ENCODE measurements at places on chromosomes 1 and 21. TPM values are rescaled to one million over a fixed set of nuclear protein-coding genes. Genes with fewer than 3 reads are reported as not detected.

DNA sequence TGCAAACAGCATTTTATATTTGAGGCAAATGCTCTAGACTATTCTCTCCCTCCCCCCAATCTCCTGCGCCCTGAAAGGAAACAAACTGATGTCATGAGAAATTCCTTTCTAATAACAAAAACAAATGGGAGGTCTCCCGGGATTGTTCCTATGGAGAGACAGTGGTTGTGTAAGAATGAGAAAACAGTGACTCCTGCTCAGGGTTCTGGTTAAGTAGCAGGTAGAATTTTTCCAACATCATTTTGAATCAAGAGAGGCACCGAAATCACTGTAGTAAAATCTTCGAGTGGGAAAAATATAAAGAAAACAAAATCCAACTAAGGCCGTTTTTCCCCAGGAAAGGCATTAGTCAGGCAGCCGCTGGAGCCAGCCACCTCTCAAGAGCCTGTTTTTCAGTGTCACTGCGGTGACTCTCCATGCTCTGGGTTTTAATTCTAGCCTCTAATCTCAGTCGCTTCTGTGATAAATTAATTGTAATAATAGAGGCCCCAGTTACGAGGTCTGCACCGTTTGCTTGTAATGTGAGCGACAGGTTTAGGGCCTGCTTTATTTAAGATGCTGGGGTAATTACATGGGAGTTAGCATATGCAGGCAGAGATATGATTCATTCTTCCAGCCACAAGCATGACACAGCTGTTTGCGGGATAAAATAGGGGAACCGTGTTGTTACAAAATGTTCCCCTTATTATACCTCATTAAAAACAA lies 80.3 kb downstream of the RNF220 start:
- peak overlapping the region; percentile 21 for H3K27ac ChIP-seq
- no peak overlapping the region for H3K4me3 ChIP-seq
- peaks cover 29% of the 10 kb centered on the region for H3K4me1 ChIP-seq
- H3K36me3 ChIP-seq = no peaks in the 10 kb centered on the region

Gene ATAD3C
- 0.45 TPM for total RNA-seq

- peaks cover 13% of the 10 kb centered on the region for H3K4me1 ChIP-seq
- H3K4me3 ChIP-seq = no peak overlapping the region
- no peaks in the 10 kb centered on the region for H3K27me3 ChIP-seq
Observed at GRCh38 chr1:172680244-172680643, 21.3 kb downstream of the FASLG start.

GRCh38 chr1:25774921-25775771 lies 24.8 kb upstream of the SELENON start:
- H3K4me1 ChIP-seq = peaks cover 8% of the 10 kb centered on the region
- no peak overlapping the region for H3K4me3 ChIP-seq
- H3K27me3 ChIP-seq = no peaks in the 10 kb centered on the region
- H3K27ac ChIP-seq = 0 out of 2 replicates have a peak overlapping the region, but pooled peaks have one; percentile 14

Gene THEMIS2
- 19.3 TPM for total RNA-seq

- H3K4me3 ChIP-seq = no peak overlapping the region
- no peaks in the 10 kb centered on the region for H3K27me3 ChIP-seq
- H3K36me3 ChIP-seq = no peaks in the 10 kb centered on the region
Observed at GRCh38 chr1:200131551-200132125, 104.1 kb downstream of the NR5A2 start.

Gene B3GALT5
- 31.7 TPM for total RNA-seq

DNA sequence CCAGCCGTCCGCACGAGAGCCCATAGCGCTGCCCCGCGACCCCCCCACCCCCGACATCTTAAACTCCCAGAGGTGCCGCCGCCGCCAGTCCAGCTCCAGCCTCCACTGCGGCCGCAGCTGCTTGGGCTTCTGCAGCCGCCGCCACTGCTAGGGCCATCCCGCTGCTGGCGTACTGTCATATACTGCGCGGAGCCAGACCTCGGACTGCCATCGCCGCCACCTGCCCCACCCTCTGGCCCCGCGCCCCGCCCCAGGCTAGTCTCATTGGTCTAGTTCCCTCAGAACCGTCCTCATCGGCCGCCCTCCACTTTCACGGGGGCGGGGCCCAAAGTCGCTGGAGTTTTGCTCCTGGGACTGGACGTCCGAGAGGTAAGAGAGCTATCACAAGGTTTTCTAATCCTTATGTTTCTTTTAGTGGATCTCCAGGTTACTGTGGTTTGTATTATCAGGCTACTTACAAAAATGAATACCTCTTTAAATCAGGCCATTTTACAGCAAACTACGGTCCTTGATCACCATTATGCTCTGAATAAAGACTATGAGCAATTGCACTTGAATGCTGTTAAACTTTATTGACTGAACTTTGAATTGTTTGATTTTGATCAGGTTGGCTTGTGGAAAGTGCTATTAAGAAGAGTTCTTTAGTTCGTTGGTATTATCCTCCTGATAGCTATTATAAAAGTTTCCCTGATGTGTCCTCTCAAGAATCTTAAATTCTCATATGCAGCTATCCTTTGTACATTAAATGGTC lies 2.8 kb upstream of the CD1D start:
- H3K4me1 ChIP-seq = peaks cover 37% of the 10 kb centered on the region
- H3K4me3 ChIP-seq = peak overlapping the region; percentile 58
- peaks cover 73% of the 10 kb centered on the region for H3K27me3 ChIP-seq
- peak; percentile 97 for DNase-seq
- H3K36me3 ChIP-seq = no peaks in the 10 kb centered on the region
- H3K27ac ChIP-seq = no peak overlapping the region

- H3K36me3 ChIP-seq = no peaks in the 10 kb centered on the region
- no peak overlapping the region for H3K4me3 ChIP-seq
- H3K4me1 ChIP-seq = no peaks in the 10 kb centered on the region
- DNase-seq = no peak
- H3K27me3 ChIP-seq = no peaks in the 10 kb centered on the region
- no peak overlapping the region for H3K27ac ChIP-seq
Observed at GRCh38 chr21:34728479-34728878, 59.7 kb downstream of the CLIC6 start.

Gene RPE65
- total RNA-seq = not detected

Gene S100B
- 1.5 TPM for total RNA-seq

Gene CACNA1E
- total RNA-seq = 1.1 TPM

GRCh38 chr1:235307158-235308124 lies 20.5 kb downstream of the ARID4B start:
- no peaks in the 10 kb centered on the region for H3K27me3 ChIP-seq
- no peaks in the 10 kb centered on the region for H3K36me3 ChIP-seq
- H3K27ac ChIP-seq = peak overlapping the region; percentile 61
- H3K4me1 ChIP-seq = no peaks in the 10 kb centered on the region
- no peak for DNase-seq
- H3K4me3 ChIP-seq = no peak overlapping the region

DNA sequence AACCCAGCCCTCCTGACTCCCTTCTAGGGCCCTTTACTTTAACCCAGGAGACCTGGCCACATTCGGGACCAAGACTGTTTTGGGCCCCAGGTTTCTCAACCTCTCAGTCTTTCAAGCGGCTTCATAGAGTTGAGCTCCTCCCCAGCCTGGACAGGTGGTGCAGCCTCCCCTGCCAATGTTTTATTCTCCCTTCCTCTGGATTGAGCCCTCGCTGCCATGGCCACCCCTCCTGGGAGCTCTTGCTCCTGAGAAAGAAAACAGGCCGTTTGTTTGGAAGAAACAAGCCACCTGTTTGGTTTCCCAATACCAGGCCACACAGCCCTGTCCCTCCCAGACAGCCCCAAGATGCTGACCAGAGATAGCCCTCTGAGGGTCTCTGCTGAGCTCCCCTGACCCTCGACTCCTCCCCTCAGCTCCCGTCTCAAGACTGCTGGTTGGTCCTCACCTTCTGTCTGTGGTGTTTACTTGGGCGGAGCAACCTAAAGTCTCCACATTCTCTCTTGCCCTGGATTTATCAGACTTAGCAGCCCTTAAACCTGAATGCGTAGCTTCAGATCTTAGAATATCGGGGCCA lies 3.3 kb downstream of the TMEM51 start:
- H3K4me1 ChIP-seq = peaks cover 10% of the 10 kb centered on the region
- DNase-seq = peak; percentile 51
- no peak overlapping the region for H3K4me3 ChIP-seq
- H3K36me3 ChIP-seq = no peaks in the 10 kb centered on the region
- H3K27ac ChIP-seq = no peak overlapping the region

- H3K4me1 ChIP-seq = peaks cover 13% of the 10 kb centered on the region
- peak; percentile 79 for DNase-seq
- no peaks in the 10 kb centered on the region for H3K36me3 ChIP-seq
- no peak overlapping the region for H3K27ac ChIP-seq
- no peaks in the 10 kb centered on the region for H3K27me3 ChIP-seq
Observed at GRCh38 chr1:224851210-224851847, 78.1 kb upstream of the DNAH14 start.

GRCh38 chr1:244218220-244218619 lies 167.1 kb downstream of the ZBTB18 start:
- no peaks in the 10 kb centered on the region for H3K4me1 ChIP-seq
- H3K36me3 ChIP-seq = no peaks in the 10 kb centered on the region
- no peak overlapping the region for H3K4me3 ChIP-seq
- no peaks in the 10 kb centered on the region for H3K27me3 ChIP-seq
- H3K27ac ChIP-seq = no peak overlapping the region

DNA sequence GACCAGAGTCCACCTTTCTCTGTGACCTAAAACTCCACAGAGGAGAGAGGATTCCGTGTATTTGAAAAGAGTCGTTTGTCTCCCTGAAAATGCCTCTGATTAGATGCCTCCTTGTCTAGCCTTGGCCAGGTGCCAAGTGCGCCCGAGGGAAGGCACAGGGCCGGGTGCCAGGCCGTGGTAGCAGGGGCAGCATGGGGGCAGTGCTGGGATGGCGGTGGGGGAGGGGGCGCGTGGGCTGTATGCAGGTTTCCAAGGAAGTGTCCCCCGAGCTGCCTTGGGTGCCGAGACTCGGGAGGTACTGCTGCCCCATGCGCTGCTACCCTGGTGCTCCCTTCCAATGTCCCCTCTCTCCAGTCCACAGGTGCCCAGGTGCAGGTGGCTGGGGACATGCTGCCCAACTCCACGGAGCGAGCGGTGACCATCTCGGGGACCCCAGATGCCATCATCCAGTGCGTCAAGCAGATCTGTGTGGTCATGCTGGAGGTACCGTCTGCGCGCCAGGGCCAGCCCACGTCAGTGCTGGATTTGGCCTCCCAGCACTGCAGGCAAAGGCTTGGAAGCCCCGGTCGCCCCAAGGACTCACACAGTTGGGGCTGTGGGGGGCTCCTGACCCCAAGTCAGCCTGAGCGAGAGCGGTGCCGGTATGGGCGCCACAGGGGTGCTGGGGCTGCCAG lies 70.9 kb upstream of the COL6A1 start:
- no peak for DNase-seq

GRCh38 chr1:222266223-222267196 lies 281.4 kb downstream of the HHIPL2 start:
- no peak overlapping the region for H3K27ac ChIP-seq
- H3K4me1 ChIP-seq = peaks cover 19% of the 10 kb centered on the region
- H3K36me3 ChIP-seq = no peaks in the 10 kb centered on the region
- no peaks in the 10 kb centered on the region for H3K27me3 ChIP-seq

GRCh38 chr1:46458190-46458589 lies 31.4 kb upstream of the DMBX1 start:
- peaks cover 5% of the 10 kb centered on the region for H3K4me1 ChIP-seq
- no peak for DNase-seq
- H3K4me3 ChIP-seq = no peak overlapping the region
- H3K27ac ChIP-seq = no peak overlapping the region
- peaks cover 91% of the 10 kb centered on the region for H3K27me3 ChIP-seq

Gene WASF2
- total RNA-seq = 40.9 TPM

DNA sequence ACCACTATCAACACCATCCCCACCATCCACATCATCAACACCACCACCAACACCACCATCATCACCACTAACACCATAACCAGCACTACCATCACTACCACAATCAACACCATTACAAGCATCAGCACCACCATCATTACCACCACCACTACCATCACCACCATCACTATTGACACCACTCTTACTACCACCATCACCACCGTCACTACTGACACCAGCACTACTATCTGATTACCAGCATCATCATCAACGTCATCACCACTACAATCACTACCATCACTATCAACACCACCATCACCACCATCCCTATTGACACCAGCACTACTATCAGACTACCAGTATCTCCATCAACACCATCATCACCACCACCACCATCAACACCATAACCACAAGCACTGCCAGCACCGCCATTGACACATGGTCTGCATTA lies 106.1 kb upstream of the RUNX3 start:
- H3K27me3 ChIP-seq = no peaks in the 10 kb centered on the region
- no peaks in the 10 kb centered on the region for H3K4me1 ChIP-seq
- DNase-seq = no peak
- no peaks in the 10 kb centered on the region for H3K36me3 ChIP-seq
- H3K27ac ChIP-seq = no peak overlapping the region

Gene CD101
- total RNA-seq = 1.2 TPM

Gene NOS1AP
- total RNA-seq = 5.8 TPM

DNA sequence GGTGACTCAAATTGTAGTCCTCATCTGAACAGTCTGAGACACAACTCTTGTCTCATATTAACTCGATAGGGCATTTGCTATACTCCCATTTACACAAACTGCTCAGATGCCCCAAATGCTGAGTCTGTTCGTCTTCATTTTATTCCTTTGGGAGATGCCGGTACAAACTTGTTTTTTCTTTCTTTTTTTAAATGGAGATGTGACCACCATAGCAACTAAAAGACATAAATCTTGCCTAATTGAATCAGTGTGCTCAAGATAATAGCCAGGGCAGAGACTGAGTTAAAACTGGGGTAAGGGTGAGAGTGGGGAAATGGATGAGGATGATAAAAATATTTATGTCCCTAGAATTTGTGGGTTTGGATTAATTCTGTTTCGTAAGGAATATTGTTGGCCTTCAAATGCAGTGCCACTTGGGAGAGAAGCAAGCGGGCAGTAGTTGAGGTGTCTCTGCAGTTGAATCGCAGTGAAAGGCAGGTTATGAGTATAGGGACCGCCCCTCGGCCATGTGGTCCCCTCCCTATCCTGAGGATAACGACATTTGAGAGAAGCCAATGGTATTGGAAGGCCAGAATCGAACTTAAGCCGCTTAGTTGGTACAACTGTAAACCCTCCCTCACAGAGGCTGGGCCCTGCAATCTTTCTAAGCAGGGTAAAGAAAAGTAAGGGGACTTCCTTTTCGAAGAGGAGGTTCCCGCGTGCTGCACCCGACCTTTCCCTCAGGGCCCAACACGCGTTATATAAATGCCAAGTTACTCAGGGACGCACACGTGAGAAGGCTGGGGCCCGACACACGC lies 859 bp upstream of the LRRC8B start:
- peaks cover 31% of the 10 kb centered on the region for H3K4me1 ChIP-seq
- peak; percentile 75 for DNase-seq
- no peaks in the 10 kb centered on the region for H3K27me3 ChIP-seq
- H3K27ac ChIP-seq = peak overlapping the region; percentile 93

DNA sequence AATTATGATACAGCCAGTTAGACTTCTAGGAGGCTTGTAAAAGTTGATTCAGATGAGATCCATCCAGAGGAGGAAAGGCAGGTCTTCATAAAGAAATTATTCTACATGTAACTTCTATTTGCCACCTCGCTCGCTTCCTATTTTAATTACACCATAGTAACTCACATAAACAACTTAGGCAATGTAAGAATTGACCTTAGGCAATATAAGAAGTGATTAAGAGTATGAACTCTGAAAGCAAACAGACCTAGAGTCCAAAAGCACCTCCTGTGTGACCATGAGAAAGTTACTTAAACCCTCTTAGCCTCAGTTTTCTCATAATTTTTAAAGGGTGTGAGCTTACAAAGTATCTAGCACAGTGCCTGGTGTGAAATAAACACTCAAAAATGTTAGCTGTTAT lies 192.7 kb upstream of the NFIA start:
- no peaks in the 10 kb centered on the region for H3K27me3 ChIP-seq
- no peaks in the 10 kb centered on the region for H3K36me3 ChIP-seq
- no peak for DNase-seq
- H3K4me1 ChIP-seq = peaks cover 55% of the 10 kb centered on the region

GRCh38 chr1:107829036-107829770 lies 135.8 kb downstream of the VAV3 start:
- H3K36me3 ChIP-seq = no peaks in the 10 kb centered on the region
- H3K27me3 ChIP-seq = no peaks in the 10 kb centered on the region
- H3K4me1 ChIP-seq = peaks cover 9% of the 10 kb centered on the region

All from GM23338 (cell line).